Glomerular endothelial cell (primary cell): ENCODE measurements at places on chromosomes 5 and 9. TPM values are rescaled to one million over a fixed set of nuclear protein-coding genes. Genes with fewer than 3 reads are reported as not detected.

DNA sequence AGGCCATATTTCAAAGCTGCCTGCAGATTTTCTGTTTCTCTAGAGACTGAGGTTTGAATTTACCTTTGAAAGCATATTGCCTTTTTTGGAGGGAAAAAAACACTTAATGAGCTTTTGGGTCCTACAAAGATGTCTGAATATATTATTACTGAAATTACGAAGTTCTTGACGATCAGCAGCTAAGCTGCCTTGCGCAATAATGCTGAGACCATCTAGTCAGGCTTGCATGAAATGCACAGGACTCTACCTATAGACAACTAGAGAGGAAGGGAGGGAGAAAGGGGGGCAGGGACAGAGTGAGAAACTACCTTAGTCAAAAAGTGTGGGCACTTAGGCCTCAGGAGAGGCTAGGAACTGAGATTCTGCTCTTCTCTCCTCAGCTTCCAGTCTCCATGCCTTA is 175.9 kb upstream of the KIF2A start:
- no peak for DNase-seq

DNA sequence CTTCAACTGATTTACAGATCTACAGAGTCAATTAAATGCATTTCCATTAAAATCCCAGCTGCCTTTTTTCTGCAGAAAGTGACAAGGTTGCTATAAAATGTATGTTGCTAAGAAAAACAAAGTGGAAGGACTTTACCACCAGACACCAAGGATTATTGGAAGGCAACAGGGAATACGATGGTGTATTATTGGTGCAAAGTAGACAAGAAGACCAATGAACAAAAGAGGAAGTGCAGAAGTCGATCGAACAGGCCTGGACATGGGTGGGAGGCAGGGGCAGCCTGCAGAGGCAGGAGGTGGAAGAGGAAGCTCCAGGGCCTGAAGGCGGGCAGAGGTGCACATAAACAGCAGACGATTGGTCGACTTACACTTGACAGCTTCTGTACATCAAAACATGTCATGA is 10.6 kb upstream of the SLC6A19 start:
- DNase-seq: no peak

CD72 gene
- 1.3 TPM in 1 of 2 replicates, not detected in the other for total RNA-seq

OR1J4 gene
- total RNA-seq: not detected in 2 replicates

OR1J2 gene
- total RNA-seq: not detected in 2 replicates

GRCh38 chr9:27925815-27926214 is 352.5 kb upstream of the C9orf72 start:
- no peak for DNase-seq
